RWPE2 (cell line): ENCODE measurements at places on chromosomes 12 and 14.

GRCh38 chr12:90938451-90938850, 16.5 kb downstream of the CCER1 start:
- no peak for DNase-seq

GRCh38 chr12:6056406-6057240, 67.8 kb downstream of the VWF start:
- no peak for DNase-seq

- DNase-seq = no peak
Observed at GRCh38 chr12:16606201-16606849, 363 bp upstream of the LMO3 start.

DNA sequence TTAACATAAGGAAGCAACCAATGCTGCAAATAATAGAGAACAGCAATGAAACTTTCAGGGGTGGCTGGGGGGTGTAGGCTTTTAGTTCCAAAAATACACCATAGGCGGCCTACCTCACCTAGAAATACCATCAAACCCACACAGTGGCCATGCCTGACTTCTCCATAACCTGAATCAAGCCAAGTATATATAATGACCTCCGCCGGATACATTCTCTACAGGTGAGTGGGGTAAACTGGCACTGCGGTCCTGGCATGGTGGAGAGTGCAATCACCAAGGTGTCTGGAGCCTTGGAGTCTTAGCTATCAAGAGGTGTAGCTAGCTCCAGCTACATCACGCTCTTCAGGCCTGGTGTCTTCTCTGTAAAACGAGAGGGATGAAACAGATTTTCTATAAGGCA, 1.2 kb downstream of the ZBTB25 start:
- DNase-seq = no peak

DNA sequence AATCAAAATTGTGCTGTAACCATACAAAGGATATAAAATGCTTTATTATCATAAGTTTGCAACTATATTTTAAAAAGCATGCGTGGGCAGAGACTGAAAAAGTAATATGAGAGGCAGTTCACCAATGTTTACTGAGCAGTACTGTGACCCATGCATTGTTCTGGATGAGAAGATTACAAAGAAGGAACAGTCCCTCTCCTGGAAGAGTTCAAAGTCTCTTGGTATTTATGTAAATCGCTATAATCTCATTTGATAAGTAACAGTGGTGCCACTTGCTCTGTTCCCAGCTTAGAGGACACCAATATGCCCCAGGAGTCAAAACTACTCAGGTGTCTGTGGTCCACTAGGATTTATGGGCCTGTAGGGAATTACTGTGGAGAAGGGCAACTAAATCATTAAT, 2.1 kb upstream of the CMAS start:
- DNase-seq = no peak

GRCh38 chr14:36971263-36971855, 201.0 kb downstream of the SLC25A21 start:
- no peak for DNase-seq

- DNase-seq = no peak
Observed at GRCh38 chr12:6199531-6200255, 507 bp upstream of the CD9 start.

DNA sequence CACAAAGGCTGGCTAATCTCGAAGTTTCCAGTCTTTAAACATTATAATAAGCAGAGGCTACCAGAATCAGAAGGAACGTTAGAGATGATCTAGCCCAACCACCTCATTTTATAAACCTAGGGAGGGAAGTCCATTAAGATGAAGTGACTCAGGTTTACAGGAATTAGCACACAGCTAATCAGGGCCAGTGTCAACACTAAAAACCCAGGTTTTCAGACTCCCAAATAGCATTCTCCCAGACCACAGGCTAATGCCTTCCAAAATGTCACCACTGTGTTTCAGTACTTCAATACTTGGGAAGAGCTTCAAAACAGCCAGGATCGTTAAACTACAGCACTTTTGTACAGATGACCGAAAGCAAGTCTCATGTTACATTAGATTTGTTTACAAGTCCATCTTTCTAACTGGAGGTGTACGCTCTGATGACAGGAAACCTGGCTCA, 89.2 kb downstream of the FOXN3 start:
- no peak for DNase-seq

DNA sequence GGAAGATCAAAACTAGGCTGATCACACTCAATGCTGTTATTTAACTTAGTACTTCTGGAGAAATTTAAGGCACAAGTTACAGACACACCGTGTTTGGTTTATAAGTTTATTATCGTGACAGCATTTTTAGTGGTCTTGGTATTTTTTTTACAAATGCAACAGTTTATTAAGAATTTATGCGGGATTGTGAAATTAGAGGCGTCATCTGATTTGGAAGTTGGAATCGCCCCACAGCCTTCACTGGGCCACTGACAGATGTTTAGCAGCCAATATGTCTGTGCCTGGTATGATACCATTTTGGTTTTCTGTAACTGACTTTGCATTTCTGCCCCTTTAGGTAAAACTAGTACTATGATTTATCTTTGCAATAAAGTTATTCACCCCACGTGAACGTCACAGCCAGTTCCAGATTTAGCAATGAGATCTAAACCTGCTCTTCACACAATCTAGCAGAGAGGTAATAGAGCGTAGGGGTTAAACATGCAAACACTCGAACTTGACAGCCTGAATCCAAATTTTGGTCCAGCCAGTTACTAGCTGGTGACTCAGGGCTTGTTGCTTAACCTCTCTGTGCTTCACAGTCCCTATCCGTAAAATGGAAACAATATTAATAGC, 73.2 kb upstream of the SSTR1 start:
- no peak for DNase-seq

GRCh38 chr14:68719634-68720384, 73.1 kb downstream of the ZFP36L1 start:
- DNase-seq = no peak

- no peak for DNase-seq
Observed at GRCh38 chr12:112163471-112163991, 38.2 kb downstream of the TRAFD1 start.

GRCh38 chr14:88551094-88551870, 3.5 kb downstream of the PTPN21 start:
- peak; percentile 89 for DNase-seq

DNA sequence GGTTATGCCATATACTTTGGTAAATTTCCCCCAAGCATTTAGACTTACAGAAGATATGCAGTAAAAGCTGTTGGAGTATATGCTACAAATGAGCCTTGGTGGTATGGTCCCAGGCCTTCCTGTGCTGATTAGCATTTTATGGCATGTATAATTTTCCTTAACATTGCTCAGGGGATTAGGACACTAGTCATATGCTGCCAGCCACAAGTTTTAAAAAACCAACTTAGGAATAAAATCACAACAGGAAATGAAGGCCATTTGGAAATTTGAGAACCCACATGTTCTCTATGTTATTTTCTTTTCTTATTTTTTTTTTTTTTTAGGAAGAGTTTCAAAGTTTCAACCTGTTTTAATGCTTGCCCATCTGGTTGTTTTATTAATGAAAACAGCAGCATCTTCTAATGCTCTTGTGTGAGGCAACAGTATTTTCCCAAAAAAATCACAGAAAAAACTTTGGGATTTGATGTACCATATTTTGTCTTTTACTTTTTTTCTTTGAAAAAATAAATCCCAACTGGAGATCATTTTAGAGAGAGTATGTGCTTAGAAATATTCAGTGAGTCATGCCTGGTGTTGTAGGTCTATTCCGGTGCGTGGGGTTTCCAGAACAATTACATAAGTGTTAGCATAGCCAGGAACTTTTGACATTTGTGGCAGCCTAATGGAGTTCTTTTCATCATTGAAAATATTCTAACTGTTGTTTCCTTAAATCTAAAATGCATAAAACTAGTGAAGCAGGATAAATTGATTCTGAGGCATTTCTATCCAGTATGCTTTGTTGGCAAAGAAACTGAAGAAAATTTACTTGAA, 21.7 kb upstream of the DUSP6 start:
- no peak for DNase-seq

- no peak for DNase-seq
Observed at GRCh38 chr12:16555630-16556029, 50.3 kb downstream of the LMO3 start.

GRCh38 chr12:65637774-65638173, 186.5 kb upstream of the HMGA2 start:
- DNase-seq = no peak

DNA sequence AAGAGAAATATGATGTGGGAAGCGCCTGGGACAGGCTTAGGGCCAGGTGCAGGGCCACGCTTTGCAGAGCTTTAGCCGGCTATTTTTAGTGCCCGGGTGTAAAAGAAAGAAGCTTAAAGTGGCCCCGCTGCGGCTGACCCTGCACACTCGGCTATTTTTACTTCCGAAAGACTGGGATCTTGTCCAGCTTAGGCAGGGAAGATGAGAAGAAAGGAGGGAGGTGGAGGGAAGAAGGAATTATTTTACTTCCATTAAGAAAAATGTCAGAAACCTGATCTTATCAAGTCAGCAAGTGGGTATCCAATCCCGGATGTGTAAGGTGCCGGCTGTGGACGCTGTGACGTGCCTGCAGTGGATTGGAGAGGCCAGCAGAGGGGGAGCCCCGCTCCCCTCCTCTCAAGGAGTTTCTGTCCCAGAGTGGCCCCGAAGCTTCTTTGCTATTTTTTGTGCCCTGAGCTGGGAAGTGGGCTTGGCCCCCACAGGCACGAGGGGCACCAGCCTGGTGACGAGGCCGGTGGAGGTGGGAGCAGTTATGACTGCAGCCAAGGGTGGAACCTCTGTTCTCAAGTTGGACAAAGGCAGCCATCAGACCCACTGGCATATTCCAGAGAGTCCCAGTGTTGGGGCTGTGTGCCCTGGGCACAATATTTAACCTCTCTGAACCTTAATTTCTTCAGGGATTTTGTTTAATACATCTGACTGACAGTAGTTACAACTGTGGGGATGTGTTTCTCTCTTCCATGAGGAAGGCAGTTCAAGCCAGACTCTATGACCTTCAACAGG, 97.7 kb downstream of the ESRRB start:
- no peak for DNase-seq

DNA sequence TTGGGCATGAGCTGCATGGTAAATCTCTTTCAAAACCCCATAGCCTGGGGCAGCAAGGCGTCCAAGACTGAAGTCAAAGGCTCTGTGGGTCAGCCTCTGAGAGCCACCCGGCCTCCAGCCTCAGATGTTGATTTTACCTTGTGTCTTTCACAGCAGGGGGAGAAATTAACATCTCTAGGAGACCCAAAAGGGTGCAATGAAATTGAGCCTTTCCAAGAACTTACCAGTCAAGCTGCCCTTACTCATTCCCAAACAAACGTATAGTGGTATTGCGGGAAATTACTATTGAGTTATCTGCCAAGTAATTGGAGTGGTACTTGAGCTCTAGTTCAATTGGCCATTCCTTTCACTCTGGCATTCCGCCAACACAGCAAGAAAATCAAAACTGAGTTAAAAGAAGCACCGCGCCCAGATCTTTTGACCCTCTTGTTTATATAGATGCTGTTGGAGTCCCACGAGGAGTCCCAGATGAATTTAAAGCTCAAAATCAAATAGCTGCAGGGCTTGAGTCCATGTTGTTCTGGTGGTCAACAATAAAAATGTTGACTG, 380.7 kb upstream of the SYT1 start:
- DNase-seq = no peak

DNA sequence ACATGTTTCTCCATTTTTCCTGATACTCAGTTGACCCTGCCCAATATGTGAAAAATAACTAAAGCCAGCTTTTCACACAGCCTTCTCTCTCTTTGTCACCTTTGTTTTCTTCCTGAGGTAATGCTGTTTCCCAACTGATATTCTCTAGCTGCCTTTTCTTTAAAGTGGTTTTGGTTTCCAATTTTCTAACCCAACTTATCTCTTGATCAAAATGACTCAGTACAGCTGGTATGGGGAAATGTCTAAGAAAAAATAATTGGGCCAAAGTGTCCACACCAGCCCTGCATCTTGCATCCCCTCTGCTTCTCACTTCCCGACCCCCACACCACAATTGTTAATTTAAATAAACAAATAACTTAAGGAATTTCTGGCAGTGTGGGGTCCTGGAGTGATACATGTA, 193.8 kb downstream of the SYT1 start:
- no peak for DNase-seq

- DNase-seq = no peak
Observed at GRCh38 chr14:47778631-47779030, 103.2 kb upstream of the MDGA2 start.

DNA sequence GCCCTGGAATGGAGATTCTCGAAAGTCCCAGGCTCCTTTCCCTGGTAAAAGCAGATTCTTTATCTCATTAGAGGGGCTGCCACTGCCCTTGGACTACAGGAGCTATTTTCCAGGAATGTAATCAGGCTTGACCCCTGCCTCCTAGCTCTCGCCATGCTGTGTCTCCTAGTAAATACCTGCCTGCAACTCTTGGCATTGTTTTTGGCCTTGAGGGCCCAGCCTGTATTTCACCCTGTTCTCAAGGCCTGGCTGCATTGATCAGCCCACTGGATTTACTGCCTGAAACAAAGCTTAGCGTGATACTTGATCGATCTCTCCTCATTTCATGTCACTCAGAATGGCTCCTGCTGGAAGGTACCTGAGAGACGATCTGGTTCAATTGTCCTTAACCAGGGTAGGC, 273.7 kb downstream of the CACNA1C start:
- no peak for DNase-seq

DNA sequence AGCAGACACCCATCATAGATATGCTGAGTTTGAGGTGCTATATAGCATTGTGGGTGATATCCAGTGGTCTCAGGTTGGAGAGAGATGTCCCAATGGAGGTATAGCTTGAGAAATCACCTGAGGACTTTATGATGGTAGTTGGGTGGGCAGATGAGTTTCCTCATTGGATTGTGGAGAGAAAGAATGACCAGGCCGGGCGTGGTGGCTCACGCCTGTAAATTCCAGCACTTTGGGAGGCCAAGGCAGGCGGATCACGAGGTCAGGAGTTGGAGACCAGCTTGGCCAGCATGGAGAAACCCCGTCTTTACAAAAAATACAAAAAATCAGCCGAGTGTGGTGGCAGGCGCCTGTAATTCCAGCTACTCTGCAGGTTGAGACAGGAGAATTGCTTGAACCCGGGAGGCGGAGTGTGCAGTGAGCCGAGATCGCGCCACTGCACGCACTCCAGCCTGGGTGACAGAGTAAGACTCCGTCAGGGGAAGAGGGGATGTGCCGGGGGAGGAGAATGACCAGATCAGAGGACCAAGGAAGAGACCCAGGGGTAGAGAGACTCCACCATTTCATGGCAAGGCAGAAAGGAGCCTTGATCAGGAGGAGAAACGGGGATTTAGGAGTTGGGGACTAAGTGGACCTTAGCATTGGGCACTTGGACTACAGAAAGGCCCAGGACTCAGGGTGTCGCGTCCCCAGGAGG, 757 bp upstream of the PCK2 start:
- DNase-seq = no peak

DNA sequence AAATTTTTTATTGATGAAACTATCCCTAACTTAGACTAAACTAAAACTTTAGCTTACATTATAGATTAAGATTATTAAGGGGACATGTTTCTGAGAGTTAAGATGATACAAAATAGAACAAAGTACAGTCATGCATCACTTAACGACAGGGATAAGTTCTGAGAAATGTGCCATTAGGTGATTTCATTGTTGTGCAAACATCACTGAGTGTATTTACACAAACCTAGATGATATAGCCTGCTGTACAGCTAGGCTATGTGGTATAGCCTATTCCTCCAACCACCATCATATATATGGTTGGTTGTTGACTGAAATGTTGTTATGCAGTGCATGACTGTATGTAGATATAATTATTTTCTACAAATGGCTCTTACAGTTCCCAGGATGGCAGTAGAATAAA, 46.5 kb downstream of the ATP6V1D start:
- no peak for DNase-seq

- no peak for DNase-seq
Observed at GRCh38 chr14:86961106-86961716, 1031.8 kb downstream of the GALC start.
